ENCODE measurements at places on chromosomes 13 and 19. TPM values are rescaled to one million over a fixed set of nuclear protein-coding genes. Genes with fewer than 3 reads are reported as not detected.

- DNase-seq = no peak
- peaks cover 17% of the 10 kb centered on the region for H3K4me1 ChIP-seq
- peak overlapping the region; percentile 58 for H3K4me3 ChIP-seq
Observed at GRCh38 chr19:45717983-45718650, 12.6 kb downstream of the FBXO46 start.

DNA sequence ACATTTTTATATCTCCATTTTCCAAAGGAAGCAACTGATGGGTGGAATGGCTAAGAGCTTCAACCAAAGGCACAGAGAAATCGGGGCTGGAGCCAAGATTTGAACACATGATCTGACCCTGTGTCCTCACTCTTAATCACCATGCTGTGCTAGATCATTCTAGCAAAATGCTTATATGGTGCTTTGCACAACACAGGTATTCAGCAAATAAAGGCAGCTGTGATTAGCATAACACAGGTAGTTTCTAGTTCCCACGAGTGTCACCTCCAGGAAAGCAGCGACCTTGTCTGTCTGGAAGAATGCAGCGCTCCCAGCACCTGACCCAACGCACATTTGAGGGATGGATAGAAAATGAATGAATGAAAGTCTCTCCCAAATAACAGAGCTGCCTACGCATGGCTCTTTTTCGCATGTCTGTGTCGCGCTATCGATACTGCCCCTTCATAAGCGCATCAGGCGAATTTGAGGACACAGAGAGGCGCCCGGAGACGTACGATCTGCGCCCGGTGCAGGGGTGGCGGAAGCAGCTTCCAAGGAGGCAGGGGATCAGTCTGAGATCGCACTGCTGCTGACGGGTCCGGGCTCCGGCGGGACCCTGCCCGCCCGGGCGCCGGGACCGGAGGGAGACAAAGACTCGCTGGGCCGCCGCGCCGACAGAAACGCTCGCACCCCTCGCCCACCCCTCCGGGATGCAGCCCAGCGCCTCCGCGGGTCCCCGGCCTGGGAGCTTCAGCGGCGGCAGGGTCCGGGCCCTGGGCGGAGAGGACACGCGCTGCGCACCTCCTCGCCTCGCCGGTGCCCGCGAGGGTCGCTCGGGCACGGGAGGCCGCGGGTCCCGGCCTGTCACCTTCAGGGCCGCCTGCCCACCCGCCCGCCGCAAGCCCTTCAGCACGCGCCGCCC is 609 bp downstream of the EPS15L1 start:
- H3K36me3 ChIP-seq = peaks cover 3% of the 10 kb centered on the region
- peaks cover 5% of the 10 kb centered on the region for H3K4me1 ChIP-seq
- peak; percentile 14 for DNase-seq
- H3K27ac ChIP-seq = peak overlapping the region; percentile 96
- H3K27me3 ChIP-seq = no peaks in the 10 kb centered on the region

GRCh38 chr13:109136873-109137272 is 507.5 kb downstream of the MYO16 start:
- DNase-seq = no peak
- no peak overlapping the region for H3K27ac ChIP-seq
- no peaks in the 10 kb centered on the region for H3K4me1 ChIP-seq
- H3K36me3 ChIP-seq = no peaks in the 10 kb centered on the region

- no peaks in the 10 kb centered on the region for H3K4me1 ChIP-seq
- DNase-seq = no peak
- no peaks in the 10 kb centered on the region for H3K36me3 ChIP-seq
- H3K4me3 ChIP-seq = no peak overlapping the region
- H3K27me3 ChIP-seq = no peaks in the 10 kb centered on the region
Observed at GRCh38 chr19:768424-768823, 17.5 kb downstream of the MISP start.

DNA sequence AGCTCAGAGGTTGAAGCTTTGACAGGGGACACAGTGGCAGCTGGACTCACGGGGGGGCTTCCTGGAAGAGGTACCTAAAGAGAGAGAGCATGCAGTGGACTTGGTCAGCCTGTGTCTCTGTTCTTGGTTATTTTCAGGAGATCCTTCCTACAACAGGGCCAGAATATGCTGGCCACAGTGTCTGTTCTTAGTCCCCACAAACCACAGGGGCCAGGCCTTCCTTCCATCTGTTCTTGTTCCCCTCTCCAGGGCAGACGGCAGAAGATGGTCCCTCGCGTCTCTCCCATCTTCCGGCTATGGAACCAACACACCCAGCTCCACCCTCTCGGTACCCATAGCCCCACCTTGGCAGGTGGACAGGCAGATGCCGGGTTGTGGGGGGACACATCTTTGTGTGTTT is 24.8 kb downstream of the MAST3 start:
- H3K27me3 ChIP-seq = no peaks in the 10 kb centered on the region
- no peak overlapping the region for H3K4me3 ChIP-seq

GRCh38 chr19:28466107-28467045 is 746.6 kb downstream of the UQCRFS1 start:
- no peak overlapping the region for H3K27ac ChIP-seq
- H3K4me1 ChIP-seq = peaks cover 11% of the 10 kb centered on the region
- no peak overlapping the region for H3K4me3 ChIP-seq
- H3K36me3 ChIP-seq = no peaks in the 10 kb centered on the region
- H3K27me3 ChIP-seq = no peaks in the 10 kb centered on the region
- peak; percentile 64 for DNase-seq

DNA sequence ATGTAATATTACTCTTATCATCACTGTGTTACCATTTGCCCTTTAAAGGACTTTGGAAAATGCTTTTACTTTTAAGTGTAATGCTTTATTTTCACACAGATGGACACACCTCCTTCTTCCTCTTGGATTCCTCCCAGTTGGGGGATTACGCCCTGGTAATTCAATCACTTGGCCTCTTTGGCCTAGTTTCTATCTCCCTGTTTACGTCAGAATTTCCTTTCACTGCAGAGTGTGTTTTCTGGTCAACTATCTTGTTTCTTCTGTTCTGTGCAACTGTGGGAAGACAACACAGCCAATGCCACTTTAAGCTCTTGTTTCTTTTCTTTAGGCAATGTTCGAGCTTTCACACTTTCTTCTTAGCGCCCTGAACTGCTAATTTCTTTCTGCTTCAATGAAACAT is 257.3 kb upstream of the MAB21L1 start:
- no peaks in the 10 kb centered on the region for H3K36me3 ChIP-seq
- no peaks in the 10 kb centered on the region for H3K4me1 ChIP-seq
- no peaks in the 10 kb centered on the region for H3K27me3 ChIP-seq
- no peak for DNase-seq
- no peak overlapping the region for H3K27ac ChIP-seq
- H3K4me3 ChIP-seq = no peak overlapping the region

- H3K27ac ChIP-seq = no peak overlapping the region
- no peak for DNase-seq
- no peaks in the 10 kb centered on the region for H3K36me3 ChIP-seq
- no peak overlapping the region for H3K4me3 ChIP-seq
- no peaks in the 10 kb centered on the region for H3K27me3 ChIP-seq
Observed at GRCh38 chr13:64283926-64284325, 2868.3 kb upstream of the PCDH20 start.

GRCh38 chr19:6531956-6532243 is 1.1 kb downstream of the TNFSF9 start:
- no peak for DNase-seq
- peaks cover 33% of the 10 kb centered on the region for H3K4me1 ChIP-seq
- peak overlapping the region; percentile 36 for H3K4me3 ChIP-seq
- H3K27ac ChIP-seq = no peak overlapping the region

- H3K27me3 ChIP-seq = no peaks in the 10 kb centered on the region
- H3K4me3 ChIP-seq = no peak overlapping the region
- DNase-seq = peak; percentile 24
- peak overlapping the region; percentile 42 for H3K27ac ChIP-seq
- H3K4me1 ChIP-seq = no peaks in the 10 kb centered on the region
Observed at GRCh38 chr13:98930151-98930591, 47.7 kb downstream of the DOCK9 start.

DNA sequence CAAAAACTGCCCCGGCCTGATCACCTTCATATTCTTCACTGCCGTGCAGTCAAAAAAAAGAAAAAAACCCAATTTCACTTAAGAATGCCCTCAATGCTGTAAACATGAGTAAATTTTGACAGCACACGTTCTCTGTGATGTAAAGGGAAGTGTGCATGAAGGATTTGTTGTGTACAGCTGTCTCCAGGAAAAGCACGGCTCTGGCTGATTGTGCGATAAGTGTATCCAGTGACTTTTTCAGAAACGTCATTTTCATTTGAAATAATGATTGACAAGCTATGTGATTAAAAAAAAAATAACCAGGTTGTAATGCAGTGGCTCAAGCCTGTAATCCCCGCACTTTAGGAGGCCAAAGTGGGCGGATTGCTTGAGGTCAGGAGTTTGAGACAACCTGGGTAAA is 39.6 kb downstream of the ANKRD10 start:
- H3K4me3 ChIP-seq = no peak overlapping the region
- peak; percentile 22 for DNase-seq
- no peaks in the 10 kb centered on the region for H3K36me3 ChIP-seq

- H3K4me1 ChIP-seq = no peaks in the 10 kb centered on the region
- no peaks in the 10 kb centered on the region for H3K36me3 ChIP-seq
- no peak overlapping the region for H3K27ac ChIP-seq
- H3K4me3 ChIP-seq = no peak overlapping the region
- no peaks in the 10 kb centered on the region for H3K27me3 ChIP-seq
Observed at GRCh38 chr13:26168237-26168814, 53.8 kb downstream of the RNF6 start.

- no peaks in the 10 kb centered on the region for H3K4me1 ChIP-seq
- no peak overlapping the region for H3K4me3 ChIP-seq
- H3K27ac ChIP-seq = no peak overlapping the region
- no peak for DNase-seq
Observed at GRCh38 chr13:95002126-95002525, 289.8 kb upstream of the SOX21 start.

KATNAL1 gene
- 4.2 TPM for total RNA-seq

ETV2 gene
- 0.70 TPM for total RNA-seq

ZNF723 gene
- not detected for total RNA-seq

PGLYRP1 gene
- total RNA-seq = not detected

HCST gene
- total RNA-seq = 57.4 TPM

GRK1 gene
- not detected for total RNA-seq

GJA3 gene
- not detected for total RNA-seq
